Tibial artery (tissue), 4 donors: ENCODE measurements at places on chromosomes 7 and 10.

DNA sequence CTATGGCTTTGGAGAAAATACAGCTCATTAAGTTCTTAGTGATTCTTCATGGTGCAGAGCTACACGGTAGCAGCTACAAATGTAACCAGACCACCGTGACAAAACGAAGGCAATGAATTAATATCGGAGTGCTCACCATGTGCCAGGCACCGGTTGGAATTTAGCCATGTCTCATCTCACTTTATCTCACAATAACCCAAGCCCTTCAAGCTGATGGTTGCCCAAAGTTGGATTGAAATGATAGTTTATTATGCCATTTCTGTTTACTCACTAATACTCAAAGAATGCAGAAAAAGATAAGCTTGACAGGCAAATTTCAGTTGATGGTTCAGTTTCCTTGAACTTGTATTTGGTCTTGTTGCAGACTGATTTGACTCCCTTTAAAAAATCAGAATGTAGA lies 312.6 kb downstream of the SKIDA1 start:
- DNase-seq = no peak

GRCh38 chr7:69833964-69834363 lies 235.7 kb downstream of the AUTS2 start:
- DNase-seq = no peak

- peak; percentile 83 for DNase-seq
These were observed 31.5 kb downstream of the CREB3L2 start for GRCh38 chr7:137970253-137970975.

DNA sequence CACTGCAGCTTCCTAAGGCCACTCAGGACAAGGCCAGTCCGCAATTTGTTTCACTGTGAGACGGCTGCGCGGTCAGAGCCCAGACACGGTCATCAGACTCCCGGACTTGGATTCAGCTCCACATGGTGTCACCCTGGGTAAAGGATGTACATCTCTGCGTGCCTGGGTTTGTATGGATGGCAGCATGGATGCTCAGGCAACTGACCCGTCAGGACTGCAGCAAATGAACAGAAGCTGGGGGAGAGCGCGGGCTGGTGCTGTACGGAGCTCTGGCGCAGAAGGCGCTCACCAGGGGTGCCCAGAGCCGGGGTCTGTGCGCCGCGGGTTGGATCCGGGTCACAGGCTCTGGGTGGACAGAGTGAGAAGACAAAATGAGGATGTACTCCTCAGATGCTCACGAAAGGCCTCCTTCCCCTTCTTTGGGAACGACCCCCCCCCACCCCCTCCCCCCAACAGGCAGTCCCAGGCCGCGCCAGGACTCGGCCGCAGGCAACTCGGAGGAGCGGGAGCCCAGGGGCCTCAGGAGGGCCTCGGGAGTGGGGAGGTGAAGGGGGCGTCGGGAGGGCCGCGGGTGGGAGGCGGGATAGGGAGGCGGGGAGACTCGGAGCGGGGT lies 92.4 kb downstream of the CXCL12 start:
- no peak for DNase-seq

GRCh38 chr10:45491061-45491460 lies 117.0 kb downstream of the ALOX5 start:
- DNase-seq = no peak
